ENCODE measurements at places on chromosomes 3 and 15.
A peak's percentile ranks its signal among the peaks of the same experiment; 100 is the strongest.

GRCh38 chr3:105865867-105866350, 2.9 kb downstream of the CBLB start:
- no peak for DNase-seq

GRCh38 chr15:68497206-68497910, 65.4 kb upstream of the ITGA11 start:
- DNase-seq: no peak

DNA sequence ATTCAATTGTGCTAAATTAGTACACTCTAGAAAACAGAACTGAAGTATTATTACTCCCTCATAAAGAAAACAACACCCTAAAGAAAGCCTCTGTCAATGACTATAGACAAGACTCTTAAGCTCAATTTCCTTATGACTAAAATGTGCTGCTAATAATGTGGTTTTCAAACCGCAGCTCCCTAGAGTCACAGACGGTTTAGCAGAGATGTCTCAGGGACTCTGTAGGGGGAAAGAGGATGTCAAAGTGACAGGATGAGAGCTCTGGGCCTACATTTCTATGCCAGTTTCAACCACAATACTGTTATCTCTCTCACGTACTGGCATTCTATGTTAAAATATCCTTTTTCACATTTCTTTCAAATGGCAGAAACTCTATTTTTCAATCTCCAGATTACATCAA, 37.6 kb upstream of the WDR49 start:
- DNase-seq: peak; percentile 19

GRCh38 chr3:37937156-37937555, 53.4 kb upstream of the VILL start:
- DNase-seq: no peak

- no peak for DNase-seq
These were observed 51.1 kb downstream of the BDH1 start for GRCh38 chr3:197504641-197505121.

- no peak for DNase-seq
These were observed 110.2 kb upstream of the NLGN1 start for GRCh38 chr3:173287361-173287760.

GRCh38 chr3:38834717-38835116, 18.7 kb upstream of the SCN10A start:
- DNase-seq: no peak

GRCh38 chr3:32469151-32469874, 33.3 kb downstream of the CMTM6 start:
- DNase-seq: no peak

DNA sequence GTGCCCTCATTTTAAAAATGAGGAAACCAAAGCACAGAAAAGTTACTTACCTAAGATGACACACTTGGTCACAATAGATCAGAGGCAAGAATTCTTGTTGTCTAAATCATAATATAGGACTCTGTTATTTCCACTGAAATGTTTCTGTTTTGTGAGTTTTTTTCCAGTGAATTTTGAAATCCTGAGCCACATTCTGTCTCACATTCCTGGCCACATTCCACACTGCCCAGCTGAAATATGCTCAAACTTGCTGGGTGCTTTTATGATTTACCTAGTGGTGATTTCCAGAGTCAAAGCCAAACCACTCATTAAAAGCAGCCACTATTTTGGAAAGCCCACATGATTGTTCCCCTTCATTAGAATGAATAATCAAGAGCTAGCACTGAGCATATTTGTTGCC, 82.3 kb upstream of the NPHP3 start:
- no peak for DNase-seq

DNA sequence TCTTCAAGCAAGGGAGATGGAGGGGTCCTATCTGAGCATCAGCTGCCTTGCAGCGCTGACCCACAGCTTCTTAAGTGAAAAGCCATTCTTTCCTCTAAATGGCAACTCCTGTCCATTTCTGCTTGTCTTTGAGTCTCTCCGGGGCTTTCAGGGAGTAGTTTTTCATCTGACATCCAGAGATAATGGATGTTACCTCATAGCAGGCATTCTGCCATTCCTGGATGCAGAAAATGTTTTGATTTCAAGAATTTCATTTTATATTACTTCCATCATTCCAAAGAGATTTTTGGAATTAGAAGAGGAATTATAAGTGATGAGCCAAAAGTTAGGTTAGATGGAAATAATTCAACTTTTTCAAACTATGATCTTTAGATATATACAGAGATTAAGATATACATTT, 44.9 kb upstream of the GABRG3 start:
- no peak for DNase-seq

DNA sequence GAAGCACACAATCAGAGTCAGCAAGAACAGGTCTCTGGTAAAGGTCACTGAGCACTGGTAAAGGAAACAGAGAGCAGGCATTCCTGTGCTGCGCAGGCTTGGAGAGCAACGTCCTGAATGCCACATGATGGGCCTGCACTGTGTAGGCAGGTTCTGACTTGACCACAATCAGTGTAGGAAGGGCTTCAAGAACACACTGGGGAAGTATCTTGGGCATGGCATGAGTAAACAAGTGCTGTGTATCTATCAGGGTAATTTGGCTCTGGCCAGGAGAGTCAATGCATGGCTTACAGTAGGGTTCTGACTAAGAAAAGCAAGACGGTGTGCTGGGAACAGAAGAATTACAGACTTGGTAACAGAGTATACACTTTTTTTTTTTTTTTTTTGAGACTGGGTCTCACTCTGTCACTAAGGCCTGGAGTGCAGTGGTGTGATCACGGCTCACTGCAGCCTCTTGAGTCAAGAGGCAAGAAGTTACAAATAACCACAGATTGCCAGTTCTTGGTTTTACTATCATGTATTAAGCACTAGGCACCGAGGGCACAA, 30.6 kb downstream of the TBC1D2B start:
- DNase-seq: no peak

- DNase-seq: no peak
These were observed 70.0 kb upstream of the ABHD2 start for GRCh38 chr15:89018207-89018606.

- DNase-seq: no peak
These were observed 18.4 kb upstream of the TIMP4 start for GRCh38 chr3:12177126-12177525.

- no peak for DNase-seq
These were observed 1.1 kb downstream of the EAF2 start for GRCh38 chr3:121836064-121836463.

DNA sequence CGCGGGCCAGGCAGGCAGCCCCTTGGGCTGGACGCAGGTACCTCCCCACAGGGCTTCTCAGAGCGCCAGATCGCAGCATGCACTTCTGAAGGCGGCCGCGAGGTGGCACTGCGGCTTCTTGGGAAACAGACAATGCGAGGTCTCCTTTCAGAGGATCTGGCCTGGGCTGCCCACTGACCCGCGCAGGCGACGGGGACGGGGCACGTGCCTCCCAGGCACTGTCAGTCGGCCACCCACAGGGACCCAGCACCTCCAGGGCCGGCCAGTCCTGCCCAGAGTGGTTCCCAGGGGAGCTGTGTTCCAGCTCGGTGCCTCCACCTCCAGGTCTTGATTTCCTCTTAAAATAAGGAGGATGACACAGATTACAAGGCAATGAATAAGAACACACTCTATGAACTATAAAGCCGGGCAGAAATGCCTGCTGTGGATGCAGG, 24.4 kb upstream of the TXNRD3 start:
- peak; percentile 66 for DNase-seq

- no peak for DNase-seq
These were observed 40.9 kb upstream of the RNU6-1 start for GRCh38 chr15:67880651-67881182.

- DNase-seq: no peak
These were observed 75.9 kb downstream of the SCN5A start for GRCh38 chr3:38573556-38573955.

GRCh38 chr15:62456011-62456920, 291.2 kb upstream of the C2CD4B start:
- no peak for DNase-seq

GRCh38 chr3:12894629-12895028, 53.3 kb upstream of the RPL32 start:
- DNase-seq: no peak

GRCh38 chr3:177932750-177933660, 603.2 kb upstream of the KCNMB2 start:
- DNase-seq: no peak

GRCh38 chr15:73936588-73937290, 10.5 kb downstream of the LOXL1 start:
- DNase-seq: no peak

DNA sequence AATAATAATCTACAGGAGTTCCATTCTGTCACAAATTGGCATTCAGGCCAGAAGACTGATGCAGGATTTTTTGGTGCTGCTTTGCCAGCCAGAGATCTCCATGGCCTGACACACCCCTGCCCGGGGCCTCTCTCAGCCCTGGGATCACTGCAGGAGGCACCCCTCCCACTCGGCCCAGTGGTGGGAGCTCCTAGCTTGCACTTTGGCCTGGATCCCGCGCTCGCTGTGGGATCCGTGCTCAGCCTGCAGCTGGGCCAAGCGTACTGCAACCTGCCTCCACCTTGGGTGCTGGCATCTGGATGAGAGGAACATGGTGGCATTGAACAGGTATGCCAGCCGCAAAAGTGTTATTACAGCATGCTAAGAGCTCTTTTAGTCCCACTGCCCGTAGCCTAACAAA, 656.7 kb upstream of the CCDC54 start:
- DNase-seq: no peak

- DNase-seq: no peak
These were observed 11.4 kb downstream of the FAM174B start for GRCh38 chr15:92643849-92644815.

DNA sequence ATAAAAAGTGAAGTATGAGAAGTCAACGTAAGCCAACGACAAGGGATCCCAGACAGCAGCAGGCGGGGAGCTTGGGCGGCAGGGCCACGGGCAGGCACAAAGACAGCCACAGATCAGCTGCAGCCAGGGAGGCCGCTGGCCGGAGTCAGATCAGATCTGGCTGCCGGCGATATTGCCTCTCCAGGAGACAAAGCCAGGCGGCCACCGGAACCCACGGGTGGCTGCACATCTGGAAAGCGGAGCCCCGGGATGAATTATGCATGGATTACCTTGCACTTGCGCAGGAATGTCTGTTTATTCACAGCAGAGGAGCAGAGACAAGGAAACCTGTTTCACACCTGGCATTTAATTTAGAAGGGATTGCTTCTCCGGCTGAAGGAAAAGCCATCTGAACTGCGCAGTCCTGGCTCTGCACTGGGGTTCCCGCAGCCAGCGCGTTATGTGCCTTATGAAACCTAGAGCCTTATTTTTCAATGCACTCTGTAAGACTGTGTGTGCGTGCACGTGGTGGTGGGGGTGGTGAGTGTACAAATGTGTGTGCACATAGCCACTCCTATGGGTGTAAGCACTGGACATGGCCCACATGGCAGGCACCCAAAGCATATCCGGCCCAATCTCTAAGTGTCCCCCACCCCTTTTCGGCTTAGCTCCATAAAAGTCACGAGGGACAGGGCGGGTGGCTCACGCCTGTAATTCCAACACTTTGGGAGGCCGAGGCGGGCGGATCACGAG, 427.8 kb upstream of the MCTP2 start:
- no peak for DNase-seq

- DNase-seq: no peak
These were observed 129.6 kb downstream of the CTNNB1 start for GRCh38 chr3:41328926-41329325.

DNA sequence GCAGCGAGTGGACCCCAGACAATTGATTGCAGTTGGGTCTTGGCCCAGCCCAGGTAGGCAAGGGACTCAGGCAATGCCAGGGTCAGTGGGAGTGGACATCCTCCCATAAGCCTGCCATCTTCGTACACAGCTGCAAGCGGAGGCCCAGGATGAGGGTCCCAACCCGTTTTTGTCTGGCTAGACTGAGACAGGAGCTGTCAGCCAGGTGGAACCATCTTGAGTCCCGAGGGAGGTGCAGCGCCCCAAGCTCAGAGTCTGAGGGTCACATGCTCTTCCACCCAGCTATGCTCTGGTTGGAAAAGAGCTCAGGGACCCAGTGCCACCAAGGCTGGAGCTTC, 22.6 kb upstream of the IP6K2 start:
- DNase-seq: no peak

- DNase-seq: no peak
These were observed 15.5 kb downstream of the ATG3 start for GRCh38 chr3:112546216-112546759.

DNA sequence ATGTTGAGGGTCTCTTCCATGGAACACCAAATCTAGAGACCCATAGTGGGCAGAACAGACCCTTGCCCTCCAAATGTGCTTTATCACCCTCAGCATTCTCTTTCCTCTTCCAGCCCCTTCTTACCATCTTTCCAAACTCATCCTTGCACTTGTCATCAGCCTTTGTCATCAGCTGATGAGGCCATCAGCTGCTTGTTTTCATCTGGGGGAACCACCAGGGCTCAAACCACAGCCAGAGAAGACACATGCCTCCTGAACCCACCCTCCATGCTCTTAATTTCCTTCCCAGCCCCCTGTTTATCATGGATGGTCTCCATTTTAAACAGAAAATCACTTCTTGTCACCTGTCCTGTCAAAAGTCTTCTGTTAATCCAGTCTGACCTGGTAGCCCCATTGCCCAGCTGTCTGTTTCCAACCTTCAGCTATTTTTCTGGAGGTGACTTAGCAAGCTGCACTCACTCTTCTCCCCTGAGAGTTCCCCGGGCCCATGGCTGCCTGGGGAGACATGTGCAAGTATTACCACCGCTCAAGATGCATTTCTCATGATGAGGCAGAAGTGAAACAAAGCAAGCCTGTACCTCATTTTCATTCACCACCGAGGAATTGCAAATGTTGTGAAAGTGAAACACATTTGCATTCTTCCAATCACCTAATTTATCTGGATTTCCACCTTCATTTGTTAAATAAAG, 14.7 kb upstream of the SYNM start:
- no peak for DNase-seq

- no peak for DNase-seq
These were observed 48.6 kb downstream of the FAH start for GRCh38 chr15:80201256-80202015.

DNA sequence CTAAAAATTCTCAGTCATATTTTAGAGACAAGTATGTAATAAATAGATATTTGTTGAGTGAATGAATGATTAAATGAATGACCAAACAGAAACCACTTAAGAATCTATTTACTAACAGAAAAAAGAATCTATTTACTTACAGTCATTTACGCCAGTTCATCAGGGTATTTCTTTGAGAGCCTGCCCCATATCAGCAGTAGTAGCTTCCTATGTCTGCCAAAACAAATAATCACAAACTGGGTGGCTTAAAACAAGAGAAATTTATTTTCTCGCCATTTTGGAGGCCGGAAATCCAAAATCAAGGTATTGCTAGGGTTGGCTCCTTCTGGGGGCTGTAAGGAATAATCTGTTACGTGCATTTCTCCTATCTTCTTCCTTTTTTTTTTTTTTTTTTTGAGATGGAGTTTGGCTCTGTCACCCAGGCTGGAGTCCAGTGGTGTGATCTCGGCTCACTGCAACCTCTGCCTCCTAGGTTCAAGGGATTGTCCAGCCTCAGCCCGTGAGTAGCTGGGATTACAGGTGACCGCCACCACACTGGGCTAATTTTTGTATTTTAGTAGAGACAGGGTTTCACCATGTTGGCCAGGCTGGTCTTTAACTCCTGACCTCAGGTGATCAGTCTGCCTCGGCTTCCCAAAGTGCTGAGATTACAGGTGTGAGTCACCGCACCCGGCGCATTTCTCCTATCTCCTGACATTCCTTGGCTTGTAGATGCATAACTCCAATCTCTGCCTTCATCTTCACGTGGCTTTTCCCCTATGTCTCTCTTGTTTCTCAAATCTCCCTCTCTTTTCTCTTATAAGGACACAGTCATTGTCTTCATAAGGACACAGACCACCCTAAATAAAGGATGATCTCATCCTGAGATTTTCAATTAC, 65.2 kb upstream of the SPPL2A start:
- no peak for DNase-seq
